ENCODE measurements at places on chromosomes 12 and 14.

- DNase-seq: no peak
Measured at GRCh38 chr14:81268016-81268416, 47.3 kb upstream of the GTF2A1 start.

DNA sequence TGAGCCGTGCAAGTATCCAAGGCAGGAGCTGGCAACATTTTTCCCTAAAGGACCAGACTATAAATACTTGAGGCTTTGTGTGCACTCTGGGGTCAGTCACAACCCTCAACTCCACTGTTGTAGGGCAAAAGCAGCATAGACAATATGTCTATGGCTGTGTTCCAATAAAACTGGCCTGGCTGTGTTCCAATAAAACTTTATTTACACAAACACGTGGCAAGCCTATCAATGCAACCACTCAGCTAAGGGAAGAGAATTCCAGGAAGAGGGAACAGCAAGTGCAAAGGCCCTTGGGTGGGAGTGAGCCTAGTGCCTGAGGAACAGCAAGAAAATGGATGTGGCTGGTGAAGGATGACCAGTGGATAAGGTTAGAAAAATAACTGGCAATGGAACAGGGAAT lies 11.3 kb upstream of the FAM181A start:
- no peak for DNase-seq

DNA sequence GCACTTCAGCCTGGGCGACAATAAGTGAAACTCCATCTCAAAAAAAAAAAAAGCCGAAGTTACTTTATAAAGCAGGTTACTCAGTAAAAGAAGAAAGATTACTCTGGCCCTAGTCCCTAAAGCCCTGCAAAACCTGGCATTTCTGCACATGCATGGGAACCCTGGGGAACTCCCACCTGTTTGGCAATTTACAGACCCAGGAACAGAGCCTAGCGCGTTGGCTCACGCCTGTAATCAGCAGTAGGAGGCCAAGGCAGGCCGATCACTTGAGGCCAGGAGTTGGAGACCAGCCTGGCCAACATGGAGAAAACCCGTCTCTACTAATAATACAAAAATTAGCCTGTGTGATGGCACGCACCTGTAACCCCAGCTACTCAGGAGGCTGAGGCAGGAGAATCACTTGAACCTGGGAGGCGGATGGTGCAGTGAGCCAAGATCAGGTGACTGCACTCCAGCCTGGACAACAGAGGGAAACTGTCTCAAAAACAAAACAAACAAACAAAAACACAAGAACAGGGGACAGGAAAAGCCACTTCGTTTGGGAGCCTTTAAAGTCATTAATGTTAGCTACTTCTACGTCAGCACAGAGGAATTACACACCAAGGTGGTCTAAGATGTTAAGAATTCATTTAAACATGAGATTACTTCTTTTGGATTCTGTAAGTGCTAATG lies 34.1 kb upstream of the SPTSSA start:
- no peak for DNase-seq

GRCh38 chr14:37089410-37089809 lies 83.0 kb downstream of the SLC25A21 start:
- DNase-seq: no peak

DNA sequence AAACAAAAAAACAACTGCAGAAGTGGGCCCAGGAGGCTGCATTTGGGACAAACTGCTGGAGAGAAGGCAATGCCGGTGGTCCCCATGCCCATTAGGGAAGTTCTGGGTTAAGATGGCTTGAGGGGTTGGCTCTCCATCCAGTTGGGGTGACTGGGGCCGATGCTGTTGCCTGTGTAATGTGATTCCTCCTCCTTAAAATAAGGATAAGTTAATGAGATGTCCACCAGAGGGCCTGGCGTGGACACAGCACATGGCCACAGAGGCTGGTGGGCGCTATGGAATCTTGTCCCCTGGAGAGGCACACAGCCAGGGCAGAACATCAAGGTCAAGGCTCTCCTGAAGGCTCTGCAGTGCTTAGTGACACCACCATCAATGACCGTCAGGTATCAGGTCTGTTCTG lies 1.0 kb upstream of the TESC start:
- no peak for DNase-seq

- DNase-seq: no peak
Measured at GRCh38 chr14:101175731-101176534, 272.4 kb upstream of the RTL1 start.

DNA sequence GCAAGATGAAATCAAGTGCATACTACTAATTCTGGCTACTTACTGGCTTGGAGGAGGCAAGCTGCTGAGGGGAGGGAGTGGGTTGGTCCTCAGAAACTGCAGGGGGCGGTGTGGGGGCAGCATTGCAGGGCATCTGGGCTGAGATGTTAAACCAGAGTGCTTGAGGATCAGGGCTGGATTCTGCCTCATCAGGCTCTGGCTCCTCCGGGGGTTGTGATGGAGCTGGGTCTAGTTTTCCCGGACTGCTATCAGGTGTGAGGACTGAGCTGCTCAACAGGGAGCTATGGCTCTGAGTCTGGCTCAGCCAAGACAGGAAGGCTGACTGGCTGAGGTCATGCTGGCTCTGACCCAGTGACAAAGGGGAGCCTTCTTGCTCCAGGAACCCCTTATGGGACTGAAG lies 28.6 kb downstream of the BAZ2A start:
- DNase-seq: peak; percentile 29

DNA sequence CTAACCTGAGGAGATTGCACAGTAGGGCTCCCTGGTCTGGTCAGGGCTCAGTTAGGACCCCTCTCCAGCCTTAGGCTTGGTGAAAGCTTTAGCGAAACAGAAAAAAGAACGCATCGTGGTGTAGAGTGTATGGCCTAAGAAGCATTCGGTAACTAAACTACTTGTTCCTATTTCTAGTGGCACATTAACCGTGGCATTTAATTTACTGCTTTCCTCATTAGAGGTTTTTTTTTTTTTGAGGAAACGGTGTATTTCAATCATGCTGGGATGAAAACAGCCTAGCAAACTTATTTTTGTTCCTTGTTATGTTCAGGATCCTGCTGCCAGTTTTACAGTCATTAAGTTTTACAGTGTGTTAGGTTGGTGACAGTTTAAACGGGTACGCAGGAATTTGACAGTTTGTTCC lies 518 bp upstream of the OSBPL8 start:
- no peak for DNase-seq

DNA sequence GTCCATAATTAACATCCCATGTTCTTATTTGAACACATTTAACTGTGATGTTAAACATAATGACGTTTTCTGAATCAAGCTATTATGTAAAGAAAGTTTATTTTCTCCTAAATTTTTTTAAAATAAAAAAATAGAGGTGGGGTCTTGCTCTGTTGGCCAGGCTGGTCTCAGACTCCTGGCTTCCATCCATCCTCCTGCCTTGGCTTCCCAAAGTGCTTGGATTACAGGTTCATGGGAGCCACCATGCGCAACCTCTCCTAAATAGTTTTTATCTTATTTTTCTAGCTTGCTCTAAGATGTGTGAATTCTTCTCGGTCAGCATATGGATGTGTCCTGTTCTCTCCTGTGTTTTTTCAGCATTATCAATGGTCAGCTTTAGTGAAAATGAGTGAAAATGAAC lies 3.2 kb downstream of the RAD9B start:
- DNase-seq: no peak

DNA sequence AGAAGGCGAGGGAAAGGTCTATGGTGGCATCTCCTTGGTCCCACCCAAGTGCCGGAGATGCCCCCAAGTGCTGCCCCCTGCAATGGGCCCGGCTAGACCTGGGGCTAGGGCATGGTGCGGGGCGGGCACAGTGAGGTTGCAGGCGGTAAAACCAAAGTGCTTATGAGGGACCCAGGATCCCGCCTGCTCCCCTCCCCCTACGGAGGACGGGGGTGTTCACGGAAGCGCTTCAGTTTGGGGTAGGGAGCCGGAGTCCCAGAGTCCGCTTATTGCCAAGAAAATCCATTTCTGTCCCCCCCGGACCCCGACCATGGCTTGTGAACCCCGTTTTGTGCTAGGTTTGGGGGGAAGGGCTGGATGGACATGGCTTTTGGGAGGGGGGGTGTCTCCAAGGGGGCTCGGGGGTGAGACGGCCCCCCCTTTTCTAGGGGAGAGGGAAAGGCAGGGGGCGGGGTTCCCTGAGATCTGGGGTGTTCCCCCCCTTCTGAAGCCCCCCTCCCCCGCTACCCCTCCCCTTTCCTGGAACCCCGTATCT lies 5.4 kb upstream of the GPR84 start:
- no peak for DNase-seq

DNA sequence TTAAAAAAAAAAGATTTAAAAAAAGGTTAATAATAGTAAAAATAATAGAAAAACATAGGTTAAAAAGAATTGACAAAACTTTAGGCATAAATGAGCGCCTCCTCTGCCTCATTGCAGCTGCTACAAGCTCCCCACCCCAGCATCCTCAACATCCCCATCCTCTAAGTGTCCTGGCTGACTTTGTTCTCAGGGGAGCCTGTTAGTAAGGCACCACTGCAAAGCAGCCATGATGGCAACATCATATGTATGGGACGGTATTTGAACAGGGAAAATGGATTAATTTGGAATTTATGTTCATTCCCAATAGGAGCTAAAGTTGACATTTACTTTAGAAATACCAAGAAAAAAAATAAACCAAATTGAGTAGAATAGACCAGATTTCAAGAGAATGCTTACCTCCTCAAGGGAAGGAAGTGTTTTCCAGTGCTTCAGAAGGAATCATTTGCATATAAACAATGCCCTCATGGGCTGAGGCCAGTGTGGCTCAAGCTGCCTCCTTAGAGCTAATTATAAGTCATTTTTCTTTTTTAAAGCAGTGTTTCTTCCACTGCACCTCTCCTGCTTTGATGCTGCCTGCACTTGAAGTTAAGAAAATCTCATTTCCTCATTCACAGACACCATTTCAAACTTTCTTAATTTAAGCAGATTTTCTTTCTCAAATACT lies 59.6 kb downstream of the DACT1 start:
- DNase-seq: no peak

DNA sequence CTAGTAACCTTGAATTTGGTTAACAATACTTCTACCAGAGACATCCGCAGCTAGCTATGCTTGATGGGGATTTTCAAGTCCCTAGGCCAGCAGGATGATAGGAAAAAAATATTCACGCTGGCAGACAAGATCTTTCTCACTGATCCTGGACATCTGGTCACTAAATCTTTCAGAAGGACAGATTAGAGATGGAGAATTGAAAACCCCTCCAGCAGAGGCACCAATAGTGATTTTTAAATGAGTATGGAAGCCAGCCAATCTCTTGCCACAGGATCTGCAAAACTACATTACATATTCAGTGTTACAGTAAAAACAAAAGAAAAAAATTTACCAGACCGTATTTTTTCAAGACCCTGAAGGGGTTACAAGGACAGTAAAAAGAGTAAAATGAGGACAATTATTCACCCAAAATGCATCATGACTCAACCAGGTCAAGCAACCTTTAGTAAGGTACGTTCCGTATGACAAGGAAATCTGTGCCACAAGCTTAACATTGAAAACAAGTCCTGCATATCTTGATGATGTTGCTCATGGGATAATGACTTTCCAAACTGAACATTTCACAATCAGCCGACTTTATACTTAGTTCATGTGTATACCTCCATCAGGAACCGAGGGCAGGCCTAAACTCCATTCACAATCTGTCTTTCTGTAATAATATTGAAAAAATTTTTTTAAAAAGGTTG lies 239.5 kb downstream of the GXYLT1 start:
- DNase-seq: no peak

DNA sequence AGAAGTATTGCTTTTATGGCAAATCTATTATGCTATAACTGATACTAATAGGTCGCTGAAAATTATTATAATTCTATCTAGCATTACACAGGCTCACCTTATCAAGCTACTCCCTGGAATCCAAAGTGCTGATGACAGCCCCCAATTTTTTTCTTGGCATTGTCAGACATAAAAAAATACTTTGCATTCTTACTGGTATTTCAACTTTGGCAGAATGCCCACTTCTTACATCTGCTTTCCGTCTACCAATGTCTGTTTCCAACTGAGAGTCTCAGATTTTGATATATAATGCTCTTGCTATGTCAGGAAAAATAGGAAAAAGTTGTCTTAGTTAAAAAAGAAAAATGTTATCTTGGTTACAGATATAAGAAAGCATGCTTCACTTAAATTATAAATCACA lies 615.4 kb downstream of the C12orf50 start:
- no peak for DNase-seq
